ENCODE measurements at places on chromosomes 5 and 9.

- DNase-seq, result no peak
Measured at GRCh38 chr9:72255569-72255968, 106.3 kb downstream of the GDA start.

DNA sequence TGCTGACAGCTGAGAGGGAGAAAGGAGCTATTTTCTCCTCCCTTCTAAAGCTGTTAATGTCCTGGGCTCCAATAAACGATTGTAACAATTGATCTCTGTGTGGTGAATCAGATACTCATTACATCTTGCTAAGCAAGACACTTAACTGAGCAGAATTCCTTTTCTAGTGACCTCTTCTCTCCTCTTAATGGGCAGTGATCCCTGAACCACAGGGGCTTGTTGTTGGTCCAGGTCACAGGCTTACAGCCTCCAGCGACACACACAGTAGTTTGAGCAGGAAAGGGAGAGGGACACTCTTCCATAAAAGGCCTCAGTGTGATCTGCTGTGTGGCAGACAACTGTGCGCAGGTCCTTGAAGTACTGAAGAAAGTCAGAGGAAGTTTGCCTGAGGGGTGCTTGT is 58.5 kb upstream of the MYO10 start:
- DNase-seq, result no peak

GRCh38 chr5:16819522-16820167 is 116.4 kb downstream of the MYO10 start:
- no peak for DNase-seq

DNA sequence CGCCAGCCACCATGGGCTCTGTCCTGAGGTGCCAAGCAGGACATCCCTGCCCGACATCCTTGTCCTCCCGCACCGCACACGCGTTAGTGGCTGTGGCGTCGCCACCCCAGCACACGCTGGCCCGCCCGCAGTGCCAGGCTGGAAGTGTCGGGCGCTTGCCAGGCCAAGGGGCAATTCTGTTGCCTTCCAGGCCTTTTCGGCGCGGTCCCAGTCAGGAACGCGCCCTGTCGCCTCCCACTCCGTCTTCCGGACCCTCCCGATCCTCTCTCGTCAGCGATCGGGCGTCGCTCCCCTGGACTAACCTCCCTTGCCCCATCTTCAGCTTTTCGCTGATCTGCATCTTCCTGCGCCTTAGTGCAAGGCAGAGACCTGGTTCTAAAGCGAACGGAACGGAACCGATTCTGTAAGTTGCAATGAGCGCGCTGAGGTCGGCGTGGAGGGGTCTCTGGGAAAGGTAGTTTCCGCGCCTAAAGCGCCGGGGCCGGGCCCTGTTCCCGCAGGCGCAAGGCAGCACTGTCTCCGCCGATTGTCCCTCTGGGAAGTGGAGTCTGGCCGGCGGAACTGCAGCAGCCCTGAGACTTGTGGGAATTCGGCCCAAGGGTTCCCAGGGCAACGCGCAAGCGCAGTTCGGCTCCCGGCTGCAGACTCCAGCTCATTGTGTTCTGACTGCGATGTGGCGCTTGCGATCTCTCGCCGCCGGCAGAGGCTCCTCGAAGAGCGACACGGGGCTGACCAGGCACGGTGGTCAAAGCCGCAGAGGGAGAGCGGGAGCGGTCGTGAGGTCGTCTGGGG is at the start of gene ZNF454:
Gene ZNF454 (plus strand): TSS at position 630 of the 792 bp plus-strand sequence. CDS start 1,594 bp downstream, outside the sequence.
- DNase-seq, result no peak

DNA sequence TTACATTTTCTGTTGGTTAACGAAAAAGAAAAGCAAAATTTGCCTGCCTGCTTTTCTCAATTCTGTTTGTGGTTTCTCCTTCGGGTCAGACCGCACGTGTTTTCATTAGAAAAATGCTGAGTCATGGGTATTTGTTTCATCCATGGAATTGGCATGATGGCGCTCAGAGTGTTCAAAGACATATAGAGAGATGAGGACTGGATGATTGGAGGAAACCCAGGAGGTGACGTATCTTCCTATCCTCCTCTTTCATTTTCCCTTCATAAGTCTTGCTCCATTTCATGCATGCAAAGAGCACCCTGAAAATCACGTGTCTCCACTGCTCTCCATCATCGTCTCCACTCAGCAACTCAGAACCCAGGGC is 353.8 kb upstream of the WWC1 start:
- no peak for DNase-seq

GRCh38 chr9:87713988-87714330 is 12.0 kb upstream of the CTSL start:
- no peak for DNase-seq

DNA sequence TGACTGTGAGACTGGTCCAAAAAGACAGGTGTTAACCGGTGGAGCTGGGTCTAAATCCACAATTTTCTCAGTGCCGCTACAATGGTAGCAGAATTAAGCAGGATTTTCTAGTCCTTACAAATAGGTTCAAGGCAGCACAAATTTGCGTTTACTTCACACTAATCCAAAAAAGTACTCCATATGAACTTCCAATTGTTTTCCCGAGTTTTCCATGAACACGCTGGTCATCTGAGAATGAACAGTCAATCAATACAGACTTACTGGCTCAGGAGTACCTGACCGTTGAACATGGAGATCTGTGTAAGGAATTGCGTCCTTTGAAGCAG is 709 bp downstream of the SLC35D2 start:
- no peak for DNase-seq

- DNase-seq, result no peak
Measured at GRCh38 chr5:143652108-143652700, 159.8 kb upstream of the HMHB1 start.

DNA sequence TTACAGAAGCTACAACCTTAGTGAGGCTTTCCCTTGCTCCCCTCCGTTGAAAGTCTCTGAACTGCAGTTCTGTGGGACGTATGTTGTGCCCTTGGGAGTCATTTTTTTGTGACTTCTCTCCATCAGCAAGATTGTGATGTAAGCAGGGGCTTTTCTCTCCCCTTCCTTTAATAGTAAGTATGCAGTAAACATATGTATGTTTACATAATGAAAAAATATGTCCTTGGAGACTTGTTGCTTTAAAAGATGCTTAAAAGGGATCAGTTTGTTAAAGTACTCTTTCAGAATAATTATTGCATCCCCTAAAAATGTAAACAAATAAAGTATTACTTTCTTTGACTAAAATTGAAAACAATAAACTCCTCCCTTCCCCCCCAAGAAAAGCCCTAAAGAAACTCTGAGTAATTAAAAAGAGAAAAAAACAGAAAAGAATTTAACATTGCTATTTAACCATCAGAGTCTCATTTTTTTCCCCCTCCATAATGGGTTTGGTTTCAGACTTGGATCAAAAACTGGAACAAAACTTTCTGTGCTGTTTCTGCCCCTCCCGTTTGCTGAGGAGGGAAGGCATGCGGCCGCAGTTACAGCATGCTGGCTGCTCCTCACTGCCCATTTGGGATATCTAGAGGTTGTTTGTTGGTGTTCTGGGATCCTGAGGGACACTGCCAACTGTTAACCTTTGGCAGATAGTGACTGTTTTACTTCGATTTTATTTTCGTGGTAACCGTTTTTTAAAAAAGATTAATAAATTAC is 40.2 kb downstream of the TRIO start:
- no peak for DNase-seq

DNA sequence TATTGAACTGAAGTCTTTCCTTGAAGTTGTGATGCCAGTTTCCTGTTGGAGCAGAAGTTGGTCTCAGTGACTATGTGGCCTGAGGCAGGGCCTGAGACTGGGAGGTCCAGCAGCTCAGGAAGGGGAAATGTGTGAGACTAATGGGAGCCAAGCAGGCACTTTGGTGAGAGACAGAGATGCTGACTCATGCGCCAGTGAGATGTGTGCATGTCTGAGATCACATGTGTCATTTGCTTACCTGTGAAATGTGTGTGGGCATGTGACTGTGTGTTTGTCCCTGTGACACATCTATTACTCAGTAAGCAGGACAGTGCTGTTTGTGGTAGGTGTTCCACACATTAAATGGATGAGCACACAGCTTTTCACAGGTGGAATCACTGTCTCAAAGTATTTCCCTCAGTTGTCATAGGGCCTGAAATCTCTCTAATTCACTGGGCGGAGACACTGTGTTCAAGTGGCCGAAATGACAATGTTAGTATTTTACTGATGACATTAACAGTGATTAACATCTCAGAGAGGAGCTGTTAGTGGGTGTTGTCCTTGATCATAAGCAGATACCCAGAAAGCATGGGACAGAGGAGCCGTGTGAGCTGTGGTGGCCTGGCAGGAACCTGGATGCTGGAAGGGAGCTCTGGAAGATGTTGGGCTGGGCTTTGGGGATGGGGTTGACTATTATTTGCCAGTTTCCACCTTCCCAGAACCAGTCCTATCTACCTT is 7.4 kb downstream of the NPR2 start:
- no peak for DNase-seq

DNA sequence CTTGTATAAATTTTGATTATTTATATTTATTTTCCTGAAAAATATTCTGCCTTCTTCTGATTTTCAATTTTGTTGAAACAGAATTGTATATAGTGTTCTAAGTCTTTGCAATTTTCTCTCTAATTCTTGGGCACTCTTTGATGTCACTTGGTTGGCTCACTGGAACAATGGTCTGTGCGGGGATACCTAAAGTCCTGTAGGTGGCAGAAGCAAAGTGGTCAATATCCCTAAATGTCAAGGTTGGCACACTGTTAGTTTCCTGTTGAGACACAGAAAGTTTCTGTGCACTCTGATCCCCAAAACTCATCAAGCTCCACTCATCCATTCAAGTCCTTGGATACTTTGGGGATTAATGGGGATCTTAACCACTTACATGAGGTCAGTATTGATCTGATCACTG is 480.8 kb upstream of the CCNG1 start:
- no peak for DNase-seq

DNA sequence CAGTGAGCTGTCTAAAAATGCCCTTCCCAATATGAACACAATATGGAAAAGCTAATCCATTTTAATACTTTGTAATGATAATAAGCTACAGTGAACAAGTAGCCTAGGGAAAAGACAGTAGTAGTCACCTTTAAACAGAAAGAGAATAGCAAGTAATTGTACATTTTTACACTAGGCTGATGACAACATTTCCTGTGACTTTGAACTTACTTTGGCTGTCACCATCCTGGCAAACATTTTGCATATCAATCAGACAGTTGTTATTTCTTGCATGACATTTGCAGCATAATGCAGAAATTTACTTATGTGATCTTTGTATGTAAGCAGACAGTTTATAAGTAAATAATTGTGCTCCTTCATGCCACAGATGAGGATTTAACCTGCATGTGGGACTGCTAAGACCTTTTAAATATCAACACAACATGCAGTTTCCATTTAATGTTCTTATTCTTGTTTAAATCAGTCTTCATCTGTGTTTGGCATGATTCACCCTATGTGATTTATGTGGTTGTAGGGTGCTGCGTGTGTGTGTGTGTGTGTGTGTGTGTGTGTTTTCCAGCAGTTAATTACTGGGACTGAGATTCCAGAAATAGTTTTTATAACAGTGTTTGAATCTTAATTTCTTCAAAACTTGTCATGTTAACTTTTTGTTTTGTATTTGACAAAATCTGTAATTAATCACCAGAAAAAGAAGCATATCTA is 997.1 kb upstream of the ARRDC3 start:
- no peak for DNase-seq

- no peak for DNase-seq
Measured at GRCh38 chr9:87359264-87359663, 138.4 kb upstream of the DAPK1 start.

DNA sequence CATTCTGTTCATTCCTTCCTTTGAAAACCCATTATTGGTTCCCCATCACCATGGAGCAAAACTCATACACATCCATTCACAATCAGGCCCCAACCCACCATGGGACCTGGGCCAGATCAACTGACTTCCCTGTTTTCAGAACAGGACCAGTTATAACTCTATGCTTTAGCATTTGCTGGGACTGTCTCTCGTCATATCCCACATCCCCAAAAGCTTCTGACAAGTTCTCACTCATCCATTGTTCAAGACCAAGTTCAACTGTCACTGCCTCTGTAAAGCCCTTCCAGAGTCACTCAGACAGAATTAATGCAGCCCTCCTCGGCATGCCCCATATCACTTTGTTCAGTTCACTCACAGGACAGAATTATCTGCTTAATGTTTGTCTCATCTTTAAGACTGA is 4.0 kb downstream of the FAM169A start:
- DNase-seq, result no peak

- no peak for DNase-seq
Measured at GRCh38 chr5:137490591-137490990, 8.5 kb downstream of the SPOCK1 start.

DNA sequence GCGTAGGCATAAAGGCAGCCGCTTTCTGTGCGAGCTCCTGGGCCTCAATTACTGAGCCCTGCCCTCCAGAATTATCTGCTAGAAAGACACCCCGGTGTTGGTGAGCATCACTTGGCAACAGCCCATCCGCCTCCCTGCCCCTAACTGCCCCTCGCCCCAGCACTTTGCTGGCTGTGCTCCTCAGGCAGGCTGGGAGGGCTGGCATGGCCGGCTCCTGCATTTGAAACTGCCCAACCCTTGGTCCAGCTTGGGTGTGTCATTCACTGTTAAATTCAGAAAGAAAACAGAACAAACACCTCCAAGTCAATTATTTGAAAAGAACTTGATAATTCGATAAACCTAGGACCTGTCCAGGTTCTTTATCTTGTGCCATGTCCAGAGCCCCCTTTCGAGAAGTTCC is 334.2 kb downstream of the IRX2 start:
- DNase-seq, result no peak

- DNase-seq, result no peak
Measured at GRCh38 chr5:149418910-149419531, 39.9 kb upstream of the IL17B start.
